GM12878 (cell line): ENCODE measurements at places on chromosomes 5 and 9.
A peak's percentile ranks its signal among the peaks of the same experiment; 100 is the strongest.

- no peak for DNase-seq
Observed at GRCh38 chr9:77544546-77544945, 103.6 kb downstream of the GNA14 start.

DNA sequence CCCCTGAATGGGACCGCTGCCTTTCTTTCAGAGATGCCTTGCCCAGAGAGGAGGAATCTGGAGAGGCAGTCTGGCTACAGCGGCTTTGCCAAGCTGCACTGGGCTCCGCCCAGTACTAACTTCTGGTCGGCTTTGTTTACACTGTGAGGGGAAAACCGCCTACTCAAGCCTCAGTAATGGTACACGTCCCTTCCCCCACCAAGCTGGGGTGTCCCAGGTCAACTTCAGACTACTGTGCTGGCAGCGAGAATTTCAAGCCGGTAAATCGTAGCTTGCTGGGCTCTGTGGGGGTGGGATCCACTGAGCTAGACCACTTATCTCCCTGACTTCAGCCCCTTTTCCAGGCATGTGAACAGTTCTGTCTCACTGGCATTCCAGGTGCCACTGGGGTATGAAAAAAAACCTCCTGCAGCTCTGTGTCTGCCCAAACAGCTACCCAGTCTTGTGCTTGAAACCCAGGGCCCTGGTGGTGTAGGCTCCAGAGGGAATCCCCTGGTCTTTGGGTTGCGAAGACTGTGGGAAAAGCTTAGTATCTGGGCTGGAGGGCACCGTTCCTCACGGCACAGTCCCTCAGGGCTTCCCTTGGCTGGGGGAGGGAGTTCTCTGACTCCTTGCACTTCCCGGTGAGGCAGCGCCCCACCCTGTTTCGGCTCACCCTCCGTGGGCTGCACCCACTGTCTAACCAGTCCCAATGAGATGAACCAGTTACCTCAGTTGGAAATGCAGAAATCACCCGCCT is 171.2 kb downstream of the CWC27 start:
- DNase-seq, result no peak

DNA sequence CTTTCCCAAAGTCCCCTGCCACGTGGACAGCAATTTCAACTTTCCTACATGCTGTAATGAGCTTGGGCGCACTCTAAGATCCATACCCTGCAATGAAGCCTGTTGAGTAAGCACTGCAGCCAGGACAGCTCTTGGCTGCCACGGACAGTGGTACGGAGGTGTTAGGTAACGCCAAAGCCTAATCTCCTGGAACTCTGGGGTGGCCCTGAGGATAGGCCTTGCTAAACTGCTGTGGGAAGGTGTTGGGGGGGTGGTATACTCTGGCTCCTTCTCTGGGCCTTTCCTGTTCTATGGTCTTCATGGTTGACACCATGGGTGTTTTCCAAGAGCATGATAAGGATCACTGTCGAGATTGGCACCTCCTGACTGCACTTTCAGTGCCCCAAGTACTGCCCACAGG is 66.4 kb upstream of the PITX1 start:
- no peak for DNase-seq

DNA sequence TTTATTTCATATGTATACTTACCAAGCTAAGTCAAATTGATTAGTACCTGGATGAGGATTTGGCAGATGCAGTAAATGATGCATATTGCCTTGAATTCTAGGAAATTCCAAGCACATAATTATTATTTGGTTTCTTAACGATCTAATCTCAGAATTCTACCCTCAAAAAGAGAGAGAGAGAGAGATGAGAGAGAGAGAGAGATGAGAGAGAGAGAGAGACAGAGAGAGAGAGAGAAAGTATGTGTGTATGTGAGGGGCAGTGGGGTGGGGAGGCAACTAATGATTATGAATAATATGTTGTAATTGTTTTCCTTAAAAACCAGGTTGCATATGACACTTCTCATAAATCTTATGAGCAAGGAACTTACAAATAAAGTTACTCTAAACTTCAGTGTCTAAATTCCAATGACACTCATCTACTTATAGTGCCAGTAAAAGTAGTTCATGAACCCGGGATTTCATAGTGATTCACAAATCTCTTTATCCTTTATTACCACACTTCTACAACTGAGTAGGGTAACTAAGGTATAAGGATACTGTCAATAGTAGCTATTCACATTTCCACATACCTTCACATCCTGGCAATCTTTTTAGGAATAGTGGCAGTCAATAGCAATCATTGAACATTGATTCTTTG is 60.5 kb upstream of the EDIL3 start:
- DNase-seq, result no peak

DNA sequence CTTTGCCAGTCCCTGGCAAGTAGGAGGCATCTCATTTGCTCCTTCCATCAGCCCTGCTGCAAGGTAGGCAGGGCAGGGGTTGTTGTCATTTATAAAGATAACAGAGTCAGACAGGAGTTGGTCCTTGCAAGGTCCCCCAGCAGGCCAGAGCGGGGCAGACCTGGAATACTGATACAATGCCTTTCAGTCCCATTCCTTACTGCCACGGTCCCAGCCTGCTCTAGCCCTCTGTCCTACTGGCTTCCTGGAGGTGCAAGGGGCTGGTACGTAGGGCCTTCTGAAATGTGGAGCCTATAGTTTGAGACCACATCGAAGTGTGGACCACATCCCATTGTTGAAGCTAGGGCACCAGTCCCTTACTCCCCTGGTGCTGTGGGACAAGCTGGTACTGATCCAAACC is 42.8 kb upstream of the PITX1 start:
- DNase-seq, result no peak

GRCh38 chr9:133792721-133793470 is 54.7 kb upstream of the SARDH start:
- DNase-seq, result no peak

DNA sequence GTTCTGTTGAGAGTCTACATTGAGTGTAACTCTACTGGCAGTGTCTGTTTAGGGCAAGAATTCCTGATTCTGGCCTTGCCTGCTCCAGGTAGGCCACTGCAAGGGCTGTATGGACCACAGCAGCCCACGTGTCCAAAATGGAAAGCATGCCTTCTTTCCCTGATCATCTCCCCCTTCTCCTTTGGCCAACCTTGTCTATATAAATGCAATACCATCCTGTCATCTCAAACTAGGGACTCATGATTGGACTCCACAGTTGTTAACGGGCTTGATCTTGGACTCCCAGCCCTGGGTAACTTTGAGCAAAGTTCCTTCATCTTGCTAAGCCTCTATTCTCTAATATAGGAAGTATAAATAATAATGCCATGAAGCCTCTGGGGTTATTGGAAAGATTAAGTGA is 533.6 kb downstream of the BNC2 start:
- DNase-seq, result no peak

GRCh38 chr9:36676778-36677485 is 104.2 kb downstream of the MELK start:
- DNase-seq, result no peak

GRCh38 chr5:135881819-135882218 is 13.8 kb downstream of the IL9 start:
- DNase-seq, result no peak

- DNase-seq, result peak; percentile 8
Observed at GRCh38 chr9:98989036-98990000, 45.6 kb downstream of the COL15A1 start.

DNA sequence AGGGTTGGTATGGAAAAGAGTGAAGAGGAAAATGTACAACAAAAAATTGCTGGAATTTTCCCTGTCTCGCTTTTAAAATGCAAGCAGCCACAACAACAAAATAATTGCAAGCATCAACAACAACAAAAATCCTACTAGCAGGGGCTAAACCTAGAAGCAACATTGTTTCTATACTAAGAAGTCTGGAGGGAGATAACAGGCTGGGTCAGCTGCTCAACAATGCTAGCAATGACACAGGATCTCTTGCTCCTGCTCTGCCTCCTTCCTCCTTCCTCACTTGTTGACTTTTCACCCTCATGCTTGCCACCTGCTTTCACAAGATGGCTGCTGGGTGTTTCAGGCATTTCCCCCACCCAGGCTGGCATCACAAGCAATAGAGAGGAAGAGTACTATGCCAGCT is 7.6 kb upstream of the AOPEP start:
- DNase-seq, result no peak

- no peak for DNase-seq
Observed at GRCh38 chr9:79152306-79152705, 419.5 kb upstream of the TLE4 start.
